IPS-NIHi11 (cell line): ENCODE measurements at places on chromosomes 2 and 18.

- no peak for DNase-seq
Measured at GRCh38 chr2:125581557-125581956, 1074.4 kb upstream of the GYPC start.

DNA sequence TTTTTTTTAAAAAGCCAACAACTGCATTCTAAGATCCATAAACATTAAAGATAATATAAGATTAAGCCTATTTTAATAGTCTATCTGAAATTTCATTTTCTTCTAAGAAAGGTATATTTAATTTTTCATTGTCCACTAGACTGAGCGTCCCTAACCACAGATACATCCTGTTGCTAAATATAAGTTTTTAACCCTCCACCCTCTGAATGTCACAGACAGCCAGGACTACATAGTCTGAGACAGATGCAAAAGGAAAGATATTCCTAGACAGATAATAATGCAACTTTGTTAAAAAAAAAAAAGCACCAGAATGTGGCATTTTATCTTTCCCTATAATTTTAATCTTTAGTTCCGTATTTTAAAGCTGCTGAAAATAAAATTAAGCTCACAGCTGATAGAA is 114.6 kb downstream of the ZEB2 start:
- DNase-seq: no peak

DNA sequence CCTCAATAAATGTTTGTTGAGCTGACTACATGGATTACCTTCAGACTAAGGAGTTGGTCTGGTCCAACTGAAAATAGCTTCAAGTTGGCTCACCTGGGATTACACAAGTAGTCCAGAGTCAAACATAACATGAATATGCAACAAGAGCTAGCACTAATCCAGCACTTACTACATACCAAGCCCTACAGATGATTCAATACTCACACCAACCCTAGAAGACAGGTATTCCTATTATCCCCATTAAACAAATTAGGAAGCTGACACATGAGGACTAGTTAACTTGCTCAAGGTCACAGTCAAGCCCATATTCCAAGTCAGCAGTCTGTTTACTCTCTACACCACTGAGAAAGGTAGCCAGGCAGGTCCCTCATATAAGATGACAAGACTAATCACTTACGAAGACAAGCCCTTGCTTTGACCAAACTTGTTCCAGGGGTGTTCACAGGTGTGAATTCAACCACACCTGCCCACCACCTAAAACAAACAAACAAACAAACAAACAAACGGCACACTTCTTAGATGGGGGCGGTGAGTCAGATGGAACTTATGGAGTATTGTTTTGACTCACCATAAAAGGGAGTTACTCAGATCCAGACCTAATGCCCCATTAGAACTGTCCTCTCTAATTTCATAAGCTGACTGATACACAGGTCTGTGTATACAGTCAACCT is 29.1 kb downstream of the TMEM131 start:
- DNase-seq: no peak

- DNase-seq: no peak
Measured at GRCh38 chr2:41610501-41611190, 437.2 kb upstream of the PKDCC start.

DNA sequence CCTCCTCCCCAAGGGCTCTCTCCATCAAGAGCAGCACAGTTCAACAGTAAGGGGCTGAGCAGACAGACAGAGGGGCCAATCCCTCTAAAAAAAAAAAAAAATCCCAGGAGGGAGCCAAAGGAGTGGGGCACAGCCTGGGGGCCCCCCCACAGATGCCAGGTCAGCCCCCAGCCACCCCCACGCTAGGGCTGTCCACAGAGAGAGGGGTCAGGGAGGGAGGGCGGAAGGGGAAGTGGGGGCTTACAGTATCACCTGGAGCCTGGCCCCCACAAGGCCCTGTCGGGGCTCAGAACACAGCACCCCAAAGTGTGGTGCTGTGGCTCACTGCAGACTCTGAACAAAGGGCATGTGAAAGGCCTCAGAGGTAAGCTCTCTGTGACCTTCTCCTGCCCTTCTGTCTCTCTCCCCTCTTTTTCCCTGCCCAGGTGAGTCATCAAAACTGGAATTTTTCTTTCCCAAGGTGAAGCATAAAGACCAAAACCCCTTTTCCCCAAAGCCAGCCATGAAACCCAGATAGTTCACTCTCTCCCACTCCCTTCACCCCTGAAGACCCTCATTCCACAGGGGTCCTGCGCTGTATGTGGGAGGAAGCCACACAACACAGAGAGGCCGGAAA is 13.9 kb downstream of the BIN1 start:
- no peak for DNase-seq

- DNase-seq: no peak
Measured at GRCh38 chr2:219430633-219431615, 3.7 kb upstream of the SPEG start.

GRCh38 chr2:83224591-83225200 is 1234.4 kb downstream of the SUCLG1 start:
- DNase-seq: no peak

- DNase-seq: no peak
Measured at GRCh38 chr2:169095621-169096105, 26.3 kb downstream of the DHRS9 start.

GRCh38 chr2:84894758-84895520 is 10.5 kb upstream of the TMSB10 start:
- DNase-seq: no peak

DNA sequence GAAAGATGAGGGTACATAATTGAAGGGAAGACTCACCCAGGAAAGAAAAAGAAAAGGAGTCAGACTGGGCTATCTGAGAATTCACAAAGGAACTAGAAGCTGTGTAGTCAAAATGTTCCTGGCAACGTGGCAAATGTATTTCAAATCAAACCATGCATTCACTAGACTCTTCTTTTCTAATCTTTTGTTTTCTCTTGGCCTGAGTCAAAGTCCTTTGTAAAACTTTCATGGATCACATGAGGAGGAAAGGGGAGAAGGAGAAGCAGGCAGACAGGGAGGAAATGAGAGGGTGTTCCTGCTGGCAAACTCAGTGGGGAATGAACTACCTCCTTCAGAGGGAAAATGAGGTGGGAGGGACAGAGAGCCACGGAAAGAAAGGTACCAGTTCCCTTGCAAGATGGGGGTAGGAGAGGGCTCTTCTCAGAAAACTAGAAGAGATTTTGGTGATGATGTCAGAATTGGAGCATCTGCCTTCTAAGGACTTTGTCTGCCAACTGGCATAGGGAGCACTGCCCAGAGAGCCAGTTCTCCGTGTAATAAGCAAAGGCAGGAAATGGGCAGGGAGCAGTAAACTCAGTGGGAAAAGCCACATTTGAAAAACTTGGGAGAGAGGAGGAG is 51.4 kb downstream of the SLC8A1 start:
- DNase-seq: no peak

DNA sequence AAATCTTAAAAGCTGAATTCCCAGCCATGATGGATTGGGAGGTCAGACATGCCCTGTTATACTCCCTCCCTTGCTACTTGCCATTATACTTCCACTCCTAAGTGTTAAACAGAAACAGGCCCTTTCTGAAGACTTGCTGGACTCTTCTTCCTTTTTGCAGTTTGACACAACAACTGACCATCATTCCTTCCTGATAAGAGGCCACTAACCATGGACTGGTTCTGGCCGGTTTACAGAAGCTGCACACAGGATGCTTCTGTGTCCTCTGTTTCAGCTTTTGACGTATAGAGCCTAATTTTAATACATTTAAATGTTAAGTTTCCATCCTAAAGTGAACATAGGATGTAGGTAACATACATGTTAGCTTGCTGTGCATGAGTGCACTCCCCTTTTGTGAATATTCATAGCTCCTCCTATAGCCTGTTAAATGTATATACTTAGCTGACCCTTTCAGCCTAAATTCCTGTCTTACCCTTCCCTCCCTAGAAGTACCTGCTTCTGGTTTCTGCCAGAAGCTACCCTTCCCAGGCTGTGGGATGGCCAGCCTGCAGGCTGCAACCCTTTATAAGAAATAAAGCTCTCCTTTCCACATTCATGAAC is 13.2 kb downstream of the FBXO48 start:
- DNase-seq: no peak

DNA sequence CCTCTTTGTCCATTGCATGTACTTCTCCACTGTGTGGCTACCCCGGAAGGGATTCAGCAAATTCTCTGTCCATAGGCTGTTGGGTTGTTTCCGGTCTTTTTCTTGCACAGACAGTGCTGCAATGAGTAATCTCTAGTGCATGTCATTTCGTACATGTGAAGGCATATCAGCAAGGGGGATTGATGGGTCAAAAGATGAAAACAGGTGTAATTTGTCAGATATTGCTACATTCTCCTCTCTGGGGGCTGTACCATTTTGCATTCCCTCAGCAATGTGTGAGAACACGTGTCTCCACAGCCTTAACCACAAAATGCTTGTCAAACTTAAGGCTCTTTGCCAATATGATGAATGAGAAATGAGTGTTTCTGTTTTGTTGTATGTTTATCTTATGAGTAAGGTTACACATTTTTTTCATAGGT is 60.5 kb downstream of the KLHL29 start:
- no peak for DNase-seq

DNA sequence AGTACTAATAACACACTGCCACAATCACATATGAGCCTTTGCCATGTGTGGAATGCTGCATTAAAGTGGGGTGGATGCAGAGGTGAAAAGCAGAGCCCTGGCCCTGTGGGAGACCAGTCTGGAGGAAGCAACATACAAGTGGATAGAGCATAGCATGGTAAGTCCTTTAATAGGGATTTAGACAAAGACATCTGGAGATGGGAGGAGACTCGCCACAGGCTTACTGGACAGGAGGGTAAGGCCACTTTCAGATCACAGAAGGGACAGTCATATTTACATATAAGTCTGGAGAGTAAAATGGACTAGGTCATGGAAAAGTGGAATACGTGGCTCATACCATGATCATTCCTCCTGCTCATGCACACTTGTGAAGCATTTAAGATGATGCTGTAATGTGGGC is 84.3 kb downstream of the PPP1R1C start:
- DNase-seq: no peak

DNA sequence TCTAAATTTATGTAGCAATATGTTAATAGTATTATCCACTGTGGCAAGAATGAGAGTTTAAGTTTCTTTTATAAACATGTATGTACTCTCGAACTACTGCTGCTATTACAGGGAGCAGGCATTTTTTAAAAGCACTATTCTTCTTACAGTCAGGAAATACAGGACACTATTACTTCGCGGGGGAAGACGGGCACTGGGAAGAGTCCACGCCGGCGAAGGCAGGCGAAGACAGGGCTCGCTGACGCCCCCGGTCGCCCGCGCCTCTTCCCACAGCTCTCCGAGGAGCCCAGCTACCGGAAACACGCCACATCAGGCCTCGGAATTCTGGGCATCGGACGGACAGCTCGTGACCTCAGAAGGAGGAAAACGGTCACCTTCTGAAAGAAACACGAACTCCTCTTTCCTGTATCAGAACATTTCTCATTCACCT is 90.2 kb downstream of the FAM161A start:
- peak; percentile 74 for DNase-seq

DNA sequence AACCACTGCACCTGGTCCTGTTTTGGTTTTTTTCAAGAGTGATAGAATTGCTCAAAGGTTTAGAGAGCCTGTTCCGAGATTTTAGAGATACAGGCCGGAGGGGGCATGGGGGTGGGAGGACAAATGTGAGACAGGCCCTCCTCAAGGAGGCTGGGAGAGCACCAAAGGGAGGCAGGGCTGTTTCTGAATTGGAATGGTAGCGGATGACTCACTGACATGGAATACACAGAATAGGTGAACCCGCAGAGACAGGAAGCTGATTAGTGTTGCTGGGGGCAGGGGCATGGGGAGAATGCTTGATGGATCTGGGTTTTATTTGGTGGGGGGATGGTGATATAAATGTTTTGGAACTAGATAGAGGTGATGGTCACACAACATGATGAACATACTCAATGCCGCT is 111.0 kb upstream of the MGAT5 start:
- no peak for DNase-seq

DNA sequence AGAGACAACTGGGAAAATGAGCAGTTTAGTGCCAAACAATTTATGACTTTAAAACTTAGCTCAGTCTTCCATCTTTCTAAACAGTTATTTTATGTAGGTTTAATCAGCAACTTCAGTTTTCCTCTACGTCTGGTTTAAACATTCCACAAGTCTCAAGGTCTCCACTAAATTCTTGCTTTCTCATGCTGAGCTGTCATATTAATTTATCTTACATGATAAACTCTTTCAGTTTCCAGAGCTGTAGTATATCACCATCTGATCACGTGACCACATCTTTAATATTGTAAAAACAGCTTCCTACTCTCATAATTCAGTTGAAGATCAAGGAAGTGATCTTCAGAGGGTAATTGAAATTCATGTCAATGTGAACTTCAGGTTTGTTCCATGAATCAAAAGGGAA is 158.6 kb downstream of the ZNF804A start:
- no peak for DNase-seq

GRCh38 chr2:185161701-185162100 is 563.4 kb downstream of the ZNF804A start:
- DNase-seq: no peak

DNA sequence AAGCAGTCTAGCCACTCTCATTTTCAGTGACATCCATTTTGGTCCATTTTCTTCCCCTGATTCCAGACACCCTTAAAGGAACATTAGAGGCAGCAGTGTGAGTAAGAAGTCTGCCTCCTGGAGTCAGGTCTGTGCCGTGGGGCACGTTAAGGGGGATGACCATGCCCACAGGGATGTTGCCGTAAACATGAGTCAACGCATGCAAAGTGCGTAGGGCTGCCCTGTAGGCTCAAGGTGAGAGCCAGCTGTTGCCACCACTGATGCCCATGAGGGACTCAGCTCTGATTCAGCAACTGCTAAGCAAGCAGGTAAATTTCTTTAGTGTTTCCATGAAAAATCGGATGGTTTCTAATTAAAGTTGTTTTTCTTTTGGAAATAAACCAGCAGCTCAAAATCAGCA is 61.4 kb upstream of the TFCP2L1 start:
- DNase-seq: no peak
